Ovary (tissue), 10 donors: ENCODE measurements at places on chromosomes 1 and 21.

- H3K4me3 ChIP-seq: peak overlapping the region; percentile 19
- H3K27ac ChIP-seq: peak overlapping the region; percentile 99
- H3K4me1 ChIP-seq: peaks cover 46% of the 10 kb centered on the region
- H3K27me3 ChIP-seq: no peaks in the 10 kb centered on the region
Measured at GRCh38 chr1:44810101-44810761, 1.9 kb downstream of the BTBD19 start.

DNA sequence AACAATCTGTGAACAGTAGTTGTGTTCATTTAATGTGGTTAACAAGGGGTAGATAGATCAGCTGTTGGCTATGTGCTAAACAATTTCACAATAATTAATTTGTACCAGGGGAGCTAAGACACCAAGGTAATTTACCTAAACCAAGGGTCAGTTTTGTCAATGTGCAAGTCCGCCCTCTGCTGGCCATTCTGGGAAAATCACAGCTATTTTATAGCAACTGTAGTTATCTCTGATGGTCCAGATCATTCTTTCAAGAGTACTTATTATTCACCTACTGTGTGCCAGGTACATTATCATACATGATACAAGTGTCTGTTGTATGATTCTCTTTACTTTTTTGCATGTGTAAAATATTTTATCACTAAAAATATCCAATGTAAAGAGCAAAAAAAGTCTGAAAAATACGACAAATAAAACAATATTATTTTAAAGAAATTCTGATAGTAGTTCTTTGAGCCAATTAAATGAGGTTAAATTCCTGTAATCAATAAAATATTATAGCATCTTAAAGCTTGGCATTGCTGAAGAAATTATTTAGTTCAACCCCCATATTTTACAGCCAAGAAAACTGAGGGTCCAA lies 312.3 kb upstream of the FAM78B start:
- no peaks in the 10 kb centered on the region for H3K27me3 ChIP-seq
- H3K4me3 ChIP-seq: no peak overlapping the region
- no peak overlapping the region for H3K27ac ChIP-seq

DNA sequence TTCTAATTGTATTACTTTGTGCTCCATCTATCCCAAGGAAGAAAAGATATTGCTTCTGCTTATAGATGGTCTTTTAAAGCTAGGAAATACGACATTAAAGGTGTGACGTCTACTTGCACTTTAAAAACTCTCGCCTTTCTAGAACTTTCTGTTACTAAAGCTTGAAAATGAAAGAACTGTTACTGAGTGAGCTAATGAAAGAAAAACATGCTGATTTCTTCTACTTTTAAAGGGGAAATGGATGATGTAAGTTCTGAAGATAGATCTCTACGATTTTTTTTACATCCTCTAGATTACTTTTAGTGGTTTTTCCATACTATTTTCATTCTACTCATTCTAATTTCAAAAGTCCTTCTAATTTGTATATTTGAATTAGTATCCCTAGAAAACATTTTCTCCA lies 387.5 kb downstream of the USP25 start:
- no peaks in the 10 kb centered on the region for H3K4me1 ChIP-seq
- H3K27me3 ChIP-seq: no peaks in the 10 kb centered on the region
- peak overlapping the region; percentile 13 for H3K4me3 ChIP-seq

GRCh38 chr1:44507490-44508396 lies 102.7 kb downstream of the RNF220 start:
- H3K27ac ChIP-seq: no peak overlapping the region
- H3K4me1 ChIP-seq: no peaks in the 10 kb centered on the region
- no peaks in the 10 kb centered on the region for H3K27me3 ChIP-seq

DNA sequence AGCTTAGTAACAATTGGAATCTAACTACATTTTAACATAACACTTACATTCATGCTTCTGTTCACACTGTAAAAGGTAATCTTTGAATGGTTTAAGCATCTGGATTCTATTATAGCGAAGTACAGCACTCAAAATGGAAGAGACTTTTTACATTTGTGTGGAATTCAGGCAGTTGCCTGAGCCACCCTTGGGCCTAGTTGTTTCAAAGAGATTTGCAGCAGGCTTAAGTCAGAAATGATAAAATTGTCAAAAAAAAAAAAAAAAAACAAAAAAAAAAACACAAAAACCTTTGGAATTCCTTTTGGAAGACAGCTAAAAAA lies 199.9 kb downstream of the LYPLAL1 start:
- H3K36me3 ChIP-seq: no peaks in the 10 kb centered on the region
- H3K4me1 ChIP-seq: no peaks in the 10 kb centered on the region
- no peak overlapping the region for H3K4me3 ChIP-seq
- no peak overlapping the region for H3K27ac ChIP-seq
- no peak for DNase-seq
- H3K27me3 ChIP-seq: no peaks in the 10 kb centered on the region

GRCh38 chr1:221606256-221606655 lies 135.6 kb downstream of the DUSP10 start:
- DNase-seq: no peak
- H3K36me3 ChIP-seq: no peaks in the 10 kb centered on the region
- no peaks in the 10 kb centered on the region for H3K27me3 ChIP-seq
- no peaks in the 10 kb centered on the region for H3K4me1 ChIP-seq
- no peak overlapping the region for H3K27ac ChIP-seq

GRCh38 chr1:170617591-170618330 lies 46.2 kb upstream of the PRRX1 start:
- H3K36me3 ChIP-seq: no peaks in the 10 kb centered on the region
- no peak overlapping the region for H3K4me3 ChIP-seq
- no peak for DNase-seq
- H3K27ac ChIP-seq: no peak overlapping the region

DNA sequence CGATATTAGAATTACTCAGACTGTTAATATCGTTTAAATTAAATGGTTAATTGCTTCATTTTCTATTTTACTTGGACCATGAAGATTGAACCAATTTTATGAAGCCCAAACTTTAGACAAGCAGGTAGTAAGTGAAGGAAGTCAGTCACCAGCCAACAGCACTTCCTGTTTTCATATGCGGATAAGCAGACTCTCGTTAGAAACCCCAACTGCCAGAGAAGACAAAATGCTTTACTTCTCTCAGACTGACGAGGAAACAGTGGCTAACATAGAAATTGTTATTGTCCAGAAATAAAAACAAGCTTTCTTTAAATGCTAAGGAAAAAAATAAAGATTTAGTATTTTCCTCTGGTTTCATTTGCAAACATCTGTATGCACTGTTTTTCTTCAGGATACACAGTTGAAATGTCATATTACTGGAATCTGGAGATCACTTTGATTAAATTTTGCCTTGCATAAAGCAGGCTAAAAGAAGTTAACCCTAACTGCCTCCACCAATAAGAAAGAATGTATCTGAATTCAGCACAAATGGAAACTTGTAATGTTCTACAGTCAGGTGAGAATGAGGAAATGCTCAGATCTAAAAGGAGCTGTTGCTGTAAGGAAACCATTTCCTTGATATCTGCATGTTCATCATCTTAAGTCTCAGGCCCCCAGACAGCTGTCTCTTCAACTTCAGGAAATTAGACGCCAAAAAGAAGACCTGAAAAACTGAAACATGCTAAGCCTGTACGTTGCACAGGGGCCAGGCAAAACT lies 129.8 kb upstream of the SAMSN1 start:
- no peaks in the 10 kb centered on the region for H3K4me1 ChIP-seq
- no peaks in the 10 kb centered on the region for H3K27me3 ChIP-seq
- H3K27ac ChIP-seq: no peak overlapping the region
- H3K36me3 ChIP-seq: no peaks in the 10 kb centered on the region
- H3K4me3 ChIP-seq: no peak overlapping the region

DNA sequence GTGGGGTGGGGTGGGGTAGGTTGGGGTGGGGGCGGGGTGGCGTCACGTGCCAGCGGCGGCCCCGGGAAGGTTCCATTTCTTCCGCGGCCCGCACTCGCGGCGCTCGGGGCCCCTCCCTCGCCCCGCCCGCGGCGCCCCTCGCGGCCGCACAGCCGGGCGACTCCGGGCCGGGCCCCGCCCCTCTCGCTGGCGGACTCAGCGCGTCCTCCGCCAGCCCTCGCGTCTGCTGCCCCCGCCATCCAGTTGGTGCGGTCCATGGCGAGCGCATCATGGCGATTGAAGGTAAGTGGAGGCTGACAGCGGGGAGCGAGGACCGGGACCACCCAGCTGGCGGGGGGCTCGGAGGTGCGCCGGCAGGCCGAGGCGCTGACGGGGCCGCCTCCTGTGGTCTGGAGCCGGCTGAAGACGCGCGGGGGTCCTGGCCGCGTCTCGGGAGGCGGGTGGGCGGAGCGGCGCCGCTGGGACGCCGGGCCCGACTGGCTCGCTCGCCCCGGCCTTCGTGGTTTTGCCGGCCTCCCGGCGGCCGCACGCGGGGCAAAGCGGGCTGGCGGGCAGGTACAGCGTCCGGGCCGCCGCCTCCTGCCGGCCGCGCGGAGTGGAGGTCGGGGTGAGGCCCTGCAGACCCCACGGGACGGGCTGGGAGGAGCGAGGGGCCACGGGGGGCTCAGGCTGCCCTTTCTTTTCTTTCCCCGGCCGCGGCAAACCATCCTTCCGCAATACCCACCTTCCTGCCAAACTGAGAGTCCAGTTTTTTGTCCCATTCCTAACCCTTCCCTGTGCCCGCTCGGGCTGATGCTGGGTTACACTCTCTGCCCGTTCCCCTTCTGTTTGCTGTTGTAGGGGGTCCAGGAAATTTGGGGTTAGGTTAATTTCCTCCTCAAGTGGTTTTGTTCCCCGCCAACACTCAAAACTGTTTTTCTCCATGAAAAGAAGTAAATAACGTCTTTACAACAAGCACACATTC lies at the start of gene SYT14:
TSS of gene SYT14 (plus strand) at position 222 of the 964 bp plus-strand sequence. CDS start at position 270, 48 bp downstream.
- no peaks in the 10 kb centered on the region for H3K36me3 ChIP-seq
- peaks cover 5% of the 10 kb centered on the region for H3K4me1 ChIP-seq
- H3K27me3 ChIP-seq: no peaks in the 10 kb centered on the region
- no peak within 1 kb of the TSS for H3K27ac ChIP-seq

DNA sequence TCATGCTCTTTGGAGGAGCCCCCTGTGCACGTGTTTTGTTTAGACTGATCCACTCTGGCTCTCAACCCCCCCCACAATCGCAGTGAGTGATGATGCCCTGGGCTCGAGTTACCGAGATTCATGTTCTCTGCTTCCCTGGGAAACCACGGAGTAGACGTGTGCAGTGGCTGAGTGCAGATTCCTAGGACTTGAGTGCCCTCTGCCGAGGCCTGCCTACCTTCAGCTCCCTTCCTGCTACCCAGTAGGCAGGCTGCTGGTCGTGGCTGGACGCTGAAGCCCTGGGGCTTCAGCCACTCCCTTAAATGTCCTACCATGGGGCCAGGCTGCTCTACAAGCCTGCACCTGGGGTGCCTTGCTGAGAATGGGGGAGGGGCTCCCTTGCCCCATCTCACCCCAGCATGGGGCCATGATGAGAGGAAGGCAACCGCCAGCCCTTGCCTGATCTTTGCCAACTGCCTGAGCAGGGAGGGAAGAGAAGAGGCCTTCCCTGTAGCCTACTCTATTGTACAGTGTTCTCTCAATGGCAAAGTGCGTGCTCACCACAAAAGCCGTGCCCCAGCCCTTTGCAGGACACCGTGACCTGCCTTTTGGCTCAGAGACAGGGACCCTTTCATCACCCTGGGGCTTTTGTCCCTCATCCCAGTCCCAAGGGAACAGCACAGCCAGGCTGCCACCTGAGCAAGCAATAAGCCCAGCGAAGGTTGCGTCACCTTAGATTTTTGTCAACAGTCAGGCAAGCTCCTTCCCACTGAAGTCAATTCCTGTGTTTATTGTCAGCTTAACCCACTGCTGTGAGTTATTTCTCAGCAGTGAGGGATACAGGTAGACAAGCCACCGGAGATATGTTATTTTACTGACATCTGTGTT lies 4.1 kb upstream of the GRIK3 start:
- H3K4me3 ChIP-seq: no peak overlapping the region
- H3K4me1 ChIP-seq: peaks cover 1% of the 10 kb centered on the region
- no peaks in the 10 kb centered on the region for H3K27me3 ChIP-seq
- DNase-seq: no peak
- no peaks in the 10 kb centered on the region for H3K36me3 ChIP-seq
- no peak overlapping the region for H3K27ac ChIP-seq

- DNase-seq: no peak
- H3K4me1 ChIP-seq: no peaks in the 10 kb centered on the region
- no peaks in the 10 kb centered on the region for H3K27me3 ChIP-seq
- no peak overlapping the region for H3K27ac ChIP-seq
- H3K36me3 ChIP-seq: no peaks in the 10 kb centered on the region
Measured at GRCh38 chr1:195872376-195872775, 735.9 kb downstream of the KCNT2 start.

DNA sequence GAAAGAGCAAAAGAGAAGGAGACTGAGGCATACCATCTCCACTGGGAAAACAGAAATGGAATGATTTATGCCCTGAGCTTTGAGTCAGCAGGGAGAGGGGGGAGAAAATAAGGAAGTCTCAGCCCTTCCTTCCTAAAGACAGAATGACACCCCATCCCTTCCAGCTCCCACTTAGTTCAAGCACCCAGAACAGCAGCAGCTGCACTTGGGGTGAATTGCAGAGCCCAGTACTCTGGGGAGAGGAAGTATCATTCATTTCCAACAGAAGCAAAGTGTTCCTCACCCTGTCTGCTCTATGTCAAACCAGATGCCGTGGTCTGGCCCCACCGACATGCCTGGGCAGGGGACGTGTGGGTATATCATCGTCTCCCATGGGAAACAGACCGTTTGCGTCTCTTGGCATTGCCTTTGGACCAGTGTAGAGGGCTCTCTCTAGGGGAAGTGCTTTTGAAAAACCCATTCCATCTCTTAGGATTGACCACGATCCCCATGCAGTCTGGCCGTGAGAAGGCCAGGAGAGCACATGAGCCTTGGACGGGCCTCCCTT lies 1.1 kb upstream of the KCNJ15 start:
- H3K4me3 ChIP-seq: no peak overlapping the region
- no peak overlapping the region for H3K27ac ChIP-seq
- no peaks in the 10 kb centered on the region for H3K36me3 ChIP-seq
- DNase-seq: no peak

DNA sequence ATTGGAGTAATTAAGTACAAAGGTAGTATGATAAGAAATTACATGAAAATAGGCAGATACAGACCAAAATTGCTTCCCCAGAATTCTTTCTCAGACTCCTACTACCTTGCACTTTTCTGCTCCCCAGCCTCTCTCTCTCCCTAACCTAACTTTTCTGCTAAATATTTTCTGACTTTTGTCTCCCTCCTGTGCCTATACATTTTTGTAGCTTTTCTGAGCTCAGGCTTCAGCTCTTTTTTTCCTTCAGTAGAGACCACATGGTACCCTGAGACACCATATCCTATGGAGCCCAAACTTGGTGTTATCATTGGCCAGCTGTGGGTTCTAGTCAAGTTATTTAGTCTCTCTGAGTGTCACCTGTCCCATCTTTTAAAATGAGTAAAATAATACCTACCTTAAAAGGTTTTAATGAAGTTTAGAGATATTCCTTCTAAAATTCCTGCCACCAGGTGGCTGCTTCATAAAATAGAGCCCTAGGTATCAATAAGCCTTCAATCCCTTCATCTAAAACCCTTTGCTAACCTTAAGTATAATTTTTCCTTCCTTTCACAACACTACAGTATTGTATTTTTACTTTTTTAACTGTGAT lies 237.6 kb upstream of the DUSP10 start:
- H3K27me3 ChIP-seq: no peaks in the 10 kb centered on the region
- no peaks in the 10 kb centered on the region for H3K36me3 ChIP-seq
- no peak for DNase-seq
- H3K4me3 ChIP-seq: no peak overlapping the region
- no peaks in the 10 kb centered on the region for H3K4me1 ChIP-seq
- no peak overlapping the region for H3K27ac ChIP-seq
